ENCODE measurements at places on chromosomes 7 and 10.
A peak's percentile ranks its signal among the peaks of the same experiment; 100 is the strongest.

DNA sequence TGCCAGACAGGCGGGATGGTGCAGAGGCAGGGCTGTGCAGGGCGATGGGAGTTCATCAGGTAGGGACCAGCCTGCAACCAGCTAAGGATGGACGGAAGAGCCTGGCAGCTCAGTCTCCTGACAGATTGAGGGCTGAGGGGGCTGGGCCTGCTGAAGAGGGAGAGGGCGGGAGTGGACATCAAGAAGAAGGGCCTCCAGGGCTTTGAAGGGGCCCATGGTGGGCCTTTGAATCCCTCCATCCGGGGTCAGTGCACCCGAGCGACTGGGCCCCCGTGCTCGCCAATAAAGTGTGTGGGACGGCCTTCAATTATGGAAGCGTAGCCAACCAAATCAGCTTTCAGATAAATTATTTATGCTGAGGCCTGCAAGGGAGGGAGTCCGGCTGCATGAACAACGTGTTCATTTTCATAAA, 431.2 kb downstream of the RPS24 start:
- DNase-seq = no peak

DNA sequence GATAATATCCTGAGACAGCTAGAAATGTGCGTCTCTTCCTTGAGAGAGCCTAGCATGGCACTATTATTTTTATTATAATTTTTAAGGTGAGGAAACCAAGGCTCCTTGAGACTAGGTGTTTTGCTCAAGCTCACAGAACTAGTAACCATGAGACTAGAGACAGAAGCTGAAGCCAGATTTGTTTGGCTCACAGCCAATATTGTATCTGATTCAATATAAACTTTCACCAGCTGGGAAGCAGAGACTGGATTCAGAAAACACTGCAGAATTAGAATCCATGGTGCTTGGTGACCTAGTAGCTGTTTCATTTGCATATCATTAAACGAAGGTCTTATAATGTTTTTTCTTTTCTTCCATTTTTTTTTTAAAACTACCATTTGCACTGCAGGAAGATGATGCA, 64.4 kb downstream of the DNAJB9 start:
- DNase-seq = no peak

DNA sequence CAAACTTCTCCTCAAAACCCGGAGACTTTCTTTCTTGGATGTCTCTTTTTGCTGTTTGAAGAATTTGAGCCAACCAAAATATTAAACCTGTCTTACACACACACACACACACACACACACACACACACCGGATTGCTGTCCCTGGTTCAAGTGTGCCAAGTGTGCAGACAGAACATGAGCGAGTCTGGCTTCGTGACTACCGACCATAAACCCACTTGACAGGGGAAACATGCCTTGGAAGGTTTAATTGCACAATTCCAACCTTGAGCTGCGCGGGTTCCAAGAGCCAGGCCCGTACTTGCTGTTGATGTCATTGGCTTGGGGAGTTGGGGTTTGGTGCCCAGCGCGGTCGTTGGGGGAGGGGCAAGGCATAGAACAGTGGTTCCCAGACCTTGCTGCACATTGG, 1.7 kb downstream of the EGFR start:
- DNase-seq = no peak

DNA sequence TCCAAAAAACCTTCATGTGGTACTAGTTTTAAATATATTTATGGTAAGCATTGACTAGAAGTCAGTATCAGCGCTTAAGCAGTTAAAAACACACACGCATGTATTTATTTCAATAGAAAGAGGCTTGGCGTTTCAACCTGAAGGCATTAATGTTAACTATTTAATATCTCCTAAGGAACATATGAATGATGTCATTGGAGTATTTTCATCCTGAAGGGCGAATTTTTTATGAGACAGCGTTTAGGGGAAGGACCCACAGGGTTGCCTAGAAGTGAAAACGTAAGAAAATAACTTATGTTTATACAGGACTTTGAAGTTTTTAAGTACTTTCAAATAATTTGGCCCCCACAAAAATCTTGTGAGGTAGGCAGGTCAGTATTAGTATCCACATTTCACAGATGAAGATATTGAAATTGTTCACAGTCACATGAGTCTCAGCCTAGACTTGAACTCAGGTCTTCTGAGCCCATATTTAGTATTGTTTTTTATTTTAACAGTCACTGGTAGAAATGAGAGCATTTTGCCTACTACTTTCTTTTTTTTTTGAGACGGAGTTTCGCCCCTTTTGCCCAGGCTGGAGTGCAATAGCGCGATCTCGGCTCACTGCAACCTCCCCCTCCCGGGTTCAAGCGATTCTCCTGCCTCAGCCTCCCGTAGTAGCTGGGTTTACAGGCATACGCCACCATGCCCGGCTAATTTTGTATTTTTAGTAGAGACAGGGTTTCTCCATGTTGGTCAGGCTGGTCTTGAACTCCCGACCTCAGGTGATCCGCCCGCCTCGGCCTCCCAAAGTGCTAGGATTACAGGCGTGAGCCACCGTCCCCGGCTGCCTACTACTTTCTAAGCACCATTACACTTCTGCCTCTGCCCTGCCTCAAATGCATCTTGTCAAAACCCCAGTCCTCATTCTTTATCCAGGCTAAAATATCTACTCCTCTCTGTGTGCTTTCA, 1.8 kb downstream of the SLK start:
- DNase-seq = no peak

DNA sequence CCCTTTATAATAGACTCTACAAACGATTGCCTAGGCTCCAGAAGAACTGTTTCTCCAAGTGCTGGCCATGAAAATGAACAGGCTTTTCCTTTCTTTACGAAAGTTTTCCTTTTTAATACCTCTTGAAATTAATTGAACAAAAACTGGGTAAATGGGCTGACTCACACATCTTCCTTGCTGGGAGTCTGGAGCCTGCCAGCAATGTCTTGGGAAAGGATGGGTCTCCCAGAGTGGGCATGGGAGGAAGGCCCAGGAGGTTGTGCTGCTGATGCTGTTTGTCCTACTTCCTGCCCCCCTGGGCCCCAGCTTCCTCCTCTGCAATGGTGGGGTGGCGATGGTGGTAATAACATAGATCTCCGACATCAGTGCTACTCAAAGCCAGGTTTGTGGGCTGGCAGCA, 174.1 kb downstream of the RPS24 start:
- DNase-seq = no peak

GRCh38 chr7:24395512-24395911, 111.5 kb downstream of the NPY start:
- no peak for DNase-seq

DNA sequence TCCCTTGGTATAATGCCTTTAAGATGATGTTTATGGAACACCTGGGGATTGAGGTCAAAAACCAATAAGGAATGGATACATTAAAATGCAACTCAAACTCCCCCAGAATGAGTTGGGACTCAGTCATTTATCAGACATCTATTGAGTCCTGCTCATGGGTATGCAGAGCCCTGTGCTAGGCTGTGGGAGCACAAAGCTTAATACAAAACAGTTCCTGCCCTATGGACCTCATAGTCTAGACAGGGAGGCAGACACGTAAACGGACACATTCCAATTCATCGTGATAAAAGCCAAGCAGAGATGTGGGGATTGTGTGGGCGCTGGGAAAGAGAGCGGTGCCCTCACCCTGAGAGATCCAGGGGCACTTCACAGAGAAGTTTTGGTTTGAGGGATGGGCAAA, 181.7 kb downstream of the PTEN start:
- no peak for DNase-seq

DNA sequence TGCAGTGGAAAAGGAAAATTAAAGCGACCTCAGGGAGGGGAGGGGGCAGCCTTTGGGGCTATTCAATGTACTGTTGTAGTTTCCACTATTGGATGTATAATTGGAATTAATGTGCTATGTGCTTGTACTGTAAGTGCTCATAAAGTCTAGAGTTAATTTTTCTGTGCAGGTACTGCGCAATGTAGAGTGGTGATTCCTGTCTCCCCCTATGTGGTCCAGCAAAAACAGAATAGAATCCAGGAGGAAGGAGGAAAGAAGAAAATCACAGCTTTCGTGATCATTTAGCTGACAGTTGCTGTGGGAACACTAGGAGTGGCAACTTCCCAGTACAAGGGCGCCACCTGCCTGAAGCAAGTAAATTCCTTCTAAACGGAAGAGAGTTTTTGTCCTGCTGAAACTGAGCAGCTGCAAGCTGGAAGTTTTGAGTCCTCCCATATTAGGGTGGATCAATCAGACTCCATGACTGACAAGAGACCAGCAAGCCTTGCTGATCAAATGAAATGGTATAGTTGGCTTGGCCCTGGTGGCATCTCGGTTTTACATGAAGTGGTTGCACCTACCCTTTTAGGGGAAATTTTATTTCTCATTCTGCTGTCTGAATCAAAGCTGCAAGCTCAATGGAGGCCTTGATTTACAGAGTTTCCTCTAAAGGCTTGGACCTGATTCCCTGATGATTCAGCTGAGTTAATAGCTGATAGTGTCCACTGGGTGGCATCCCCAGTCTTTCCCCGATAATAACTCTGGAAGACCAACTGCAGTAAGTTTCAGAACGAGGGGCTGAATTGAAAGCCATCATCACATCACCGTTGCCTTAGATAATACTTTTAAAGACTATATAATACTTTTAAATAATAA, 299.8 kb downstream of the HGF start:
- DNase-seq = peak; percentile 10

- DNase-seq = no peak
These were observed 75.9 kb downstream of the ICA1 start for GRCh38 chr7:8185926-8186683.

DNA sequence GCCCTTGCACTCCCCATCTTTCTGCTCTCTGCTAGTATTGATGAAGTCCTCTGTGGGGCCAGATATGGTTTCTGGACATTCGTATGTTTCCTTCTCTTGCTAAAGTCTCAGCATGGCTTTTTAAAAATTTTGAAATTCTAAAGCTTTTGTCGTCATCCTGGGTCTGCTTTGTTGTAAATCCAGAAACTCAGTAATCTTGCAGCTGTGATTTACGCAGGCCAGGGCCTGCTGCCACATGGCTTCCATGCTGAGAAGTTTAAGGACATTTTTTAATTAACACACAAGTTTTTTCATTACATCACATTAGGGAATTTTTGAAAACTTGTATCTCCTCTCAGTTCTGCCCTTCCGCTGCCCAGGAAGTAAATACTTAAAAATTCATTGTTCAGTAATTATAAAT, 686.1 kb upstream of the IGFBP3 start:
- DNase-seq = no peak

- no peak for DNase-seq
These were observed 32.8 kb downstream of the RHOBTB1 start for GRCh38 chr10:60911216-60911615.

GRCh38 chr10:35089611-35090161, 455 bp downstream of the CUL2 start:
- DNase-seq = no peak

DNA sequence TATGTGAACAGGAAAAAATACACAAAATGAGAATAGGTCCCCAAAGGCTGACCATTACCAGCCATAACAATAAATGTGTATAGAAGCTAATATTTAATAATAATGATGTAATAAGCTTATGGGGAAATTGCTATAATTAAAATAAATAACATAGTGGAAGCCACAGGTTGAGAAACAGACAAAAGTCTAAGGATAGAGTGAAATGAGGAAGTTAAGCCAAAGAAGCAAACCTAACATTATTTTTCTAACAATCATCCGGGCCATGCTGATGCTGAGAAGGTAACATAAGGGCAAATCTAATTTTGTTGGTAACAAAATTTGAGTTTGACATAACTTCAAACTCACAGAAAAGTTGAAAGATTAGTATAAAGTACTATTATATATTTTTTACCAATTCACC, 115.9 kb downstream of the MICU1 start:
- no peak for DNase-seq

- DNase-seq = no peak
These were observed 234.8 kb downstream of the TRIL start for GRCh38 chr7:28723336-28723735.

DNA sequence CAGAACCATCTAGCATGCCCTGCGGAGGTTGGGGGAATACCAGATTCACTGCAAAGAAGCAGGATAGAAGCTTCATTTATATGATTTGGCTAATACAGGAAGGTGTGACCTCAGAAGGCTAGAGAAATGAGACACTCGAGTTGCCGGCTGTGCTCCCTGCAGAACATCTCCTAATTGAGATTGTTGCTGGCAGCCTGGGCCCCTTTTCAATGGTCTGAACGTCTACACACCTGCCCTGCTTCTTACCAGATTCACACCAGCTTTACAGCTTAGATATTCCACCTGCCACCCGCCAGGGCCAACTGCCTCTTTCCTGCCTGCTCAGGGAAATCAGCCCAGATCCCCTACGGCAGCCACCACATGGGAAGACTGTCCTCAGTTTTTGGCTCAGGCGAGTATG, 475.3 kb upstream of the AUTS2 start:
- no peak for DNase-seq

DNA sequence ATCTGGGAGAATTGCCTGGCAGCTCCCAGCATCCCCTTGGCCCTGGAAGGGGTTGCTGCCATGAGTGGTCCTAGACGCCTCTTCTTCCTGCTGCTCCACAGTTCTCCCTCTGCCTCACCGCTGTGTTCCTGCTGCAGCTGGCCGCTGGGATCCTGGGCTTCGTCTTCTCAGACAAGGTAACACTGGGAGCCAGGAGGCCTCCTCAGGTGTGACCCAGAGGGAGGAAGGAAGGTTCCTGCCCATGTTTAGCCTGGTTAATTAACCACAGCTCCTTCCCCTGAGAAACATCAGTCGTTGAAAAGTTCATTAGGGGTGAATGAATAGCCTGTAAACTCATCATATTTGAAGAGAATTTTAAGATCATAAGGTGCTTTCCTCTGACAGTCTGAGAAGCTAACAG, 18.2 kb downstream of the TSPAN33 start:
- no peak for DNase-seq

- DNase-seq = no peak
These were observed 132.7 kb downstream of the CNTNAP2 start for GRCh38 chr7:146249272-146249671.

DNA sequence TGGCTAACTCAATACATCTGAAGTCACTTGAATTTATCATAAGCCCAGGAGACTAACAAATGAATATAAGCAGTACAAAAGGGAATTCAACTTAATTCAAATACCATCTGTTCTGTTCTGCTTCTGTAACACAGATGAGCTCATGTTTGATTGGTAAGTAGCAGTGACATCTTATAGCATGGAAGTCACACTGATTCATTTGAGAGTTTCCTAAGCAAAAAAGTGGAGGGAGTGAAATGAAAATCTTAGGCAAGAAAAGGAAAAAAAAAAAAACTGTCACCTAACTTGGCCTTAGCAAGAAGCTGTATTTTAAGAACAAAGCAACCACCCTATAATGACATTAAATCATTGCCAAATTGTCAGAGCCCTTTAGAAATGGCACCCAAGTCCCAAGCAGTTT, 49.5 kb downstream of the SMURF1 start:
- DNase-seq = no peak

DNA sequence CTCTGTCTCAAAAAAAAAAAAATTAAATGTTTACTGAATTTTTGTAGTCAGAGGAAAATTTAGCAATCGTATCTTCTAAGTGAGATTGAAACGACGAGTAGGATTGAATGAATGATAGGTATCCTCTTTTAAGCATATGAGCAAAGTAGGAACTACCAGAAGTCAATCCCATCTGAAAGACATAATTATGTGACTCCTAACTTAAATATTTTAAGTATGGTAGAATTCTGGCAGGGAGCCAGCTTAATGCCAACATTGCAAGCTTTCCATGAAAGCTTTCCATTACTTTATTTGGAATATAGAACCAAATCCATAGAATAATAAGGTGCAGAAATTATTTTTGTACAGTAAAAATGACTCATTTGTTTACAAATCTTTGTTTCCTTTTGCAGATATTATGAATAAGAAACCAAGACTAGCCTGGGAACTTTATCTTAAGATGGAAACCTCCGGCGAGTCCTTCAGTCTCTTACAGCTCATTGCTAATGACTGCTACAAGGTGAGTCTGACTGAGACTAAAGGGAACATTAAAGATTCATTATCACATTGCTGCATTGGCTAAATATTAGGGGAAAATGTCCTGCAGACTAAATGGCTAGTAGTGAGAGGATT, 50.2 kb upstream of the UBN2 start:
- DNase-seq = no peak
